Mesenteric fat pad (tissue), 1 donor: ENCODE measurements at places on chromosomes 1 and 21.

DNA sequence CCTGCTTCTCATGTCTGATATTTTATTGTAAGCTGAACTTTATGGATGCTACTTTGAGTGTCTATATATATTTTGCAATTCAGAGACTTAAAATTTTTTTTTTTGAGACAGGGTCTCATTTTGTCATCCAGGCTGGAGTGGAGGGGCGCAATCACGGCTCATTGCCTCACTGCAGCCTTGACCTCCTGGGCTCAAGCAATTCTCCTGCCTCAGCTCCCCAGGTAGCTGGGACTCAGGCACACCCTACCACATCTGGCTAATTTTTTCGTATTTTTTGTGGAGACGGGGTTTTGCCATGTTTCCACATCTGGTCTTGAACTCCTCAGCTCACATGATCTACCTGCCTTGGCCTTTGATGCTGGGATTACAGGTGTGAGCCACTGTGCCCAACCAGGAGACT, 8.4 kb downstream of the ZYG11A start:
- DNase-seq = no peak

DNA sequence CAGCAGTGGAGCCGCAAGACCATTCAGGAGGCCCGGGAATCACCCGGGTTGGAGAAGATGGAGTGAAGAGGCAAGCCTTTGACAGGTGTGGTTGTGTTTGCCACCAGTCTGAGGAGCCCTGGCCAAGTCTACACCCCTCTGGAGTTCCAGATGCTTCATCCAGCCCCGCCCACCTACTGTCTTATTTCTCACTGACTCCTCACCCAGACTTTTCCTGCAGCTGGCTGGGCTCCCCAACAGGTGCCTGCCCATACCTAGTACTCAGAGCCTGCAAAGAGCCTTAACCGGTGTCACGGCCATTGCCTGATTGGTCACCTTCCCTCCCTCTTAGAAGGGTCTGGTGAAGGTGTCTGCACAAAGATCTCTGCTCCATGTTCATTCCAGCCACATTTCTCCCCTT, 16.0 kb downstream of the SLC9A1 start:
- no peak for DNase-seq

GRCh38 chr1:212315907-212316306, 30.7 kb downstream of the PPP2R5A start:
- no peak for DNase-seq

GRCh38 chr1:201475130-201475529, 6.1 kb upstream of the PHLDA3 start:
- DNase-seq = no peak

GRCh38 chr1:185062710-185063370, 17.5 kb downstream of the RNF2 start:
- DNase-seq = no peak

DNA sequence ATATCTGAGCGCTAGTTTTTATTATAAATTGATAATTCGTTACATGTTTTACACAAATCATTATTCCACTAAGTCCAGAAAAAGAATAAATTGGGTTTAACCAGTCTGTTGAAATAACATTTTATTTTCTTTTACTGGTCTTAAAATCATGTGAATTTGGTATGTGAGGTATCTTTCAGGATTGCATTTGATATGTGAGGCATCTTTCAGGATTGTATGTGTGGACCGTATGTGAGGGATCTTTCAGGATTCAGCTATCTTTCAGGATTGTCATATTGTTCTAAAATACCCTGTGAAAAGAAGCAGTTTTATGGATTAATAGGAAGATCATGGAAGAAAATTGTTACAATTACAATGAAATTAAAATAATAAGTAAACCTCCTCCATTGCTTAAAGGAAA, 42.9 kb downstream of the USP25 start:
- DNase-seq = no peak

- no peak for DNase-seq
Observed at GRCh38 chr1:64295136-64295535, 91.7 kb downstream of the UBE2U start.

GRCh38 chr1:175221557-175222175, 29.1 kb upstream of the KIAA0040 start:
- DNase-seq = no peak

- no peak for DNase-seq
Observed at GRCh38 chr1:36128126-36128904, 3.3 kb upstream of the COL8A2 start.

GRCh38 chr1:27601771-27602461, 2.0 kb downstream of the AHDC1 start:
- no peak for DNase-seq

DNA sequence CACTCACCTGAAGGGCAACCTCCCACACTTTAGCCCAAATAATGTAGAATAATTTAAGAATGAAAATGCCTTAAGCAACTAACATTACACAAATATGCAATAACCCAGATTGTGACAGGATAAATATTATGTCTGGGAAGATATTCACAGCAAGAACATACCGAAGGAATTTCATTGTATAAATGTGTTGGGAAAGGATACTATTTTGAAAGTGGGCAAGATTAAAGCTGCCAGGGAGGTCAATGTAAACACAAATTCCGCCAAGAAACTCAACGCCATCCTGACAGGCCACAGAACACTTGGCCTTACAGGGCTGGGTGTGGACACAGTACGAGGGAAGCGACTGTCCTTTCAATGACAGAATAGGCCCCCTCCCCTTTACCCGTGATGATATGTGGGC, 173.3 kb downstream of the RUNX1 start:
- no peak for DNase-seq

- no peak for DNase-seq
Observed at GRCh38 chr1:153560241-153560640, 5.4 kb downstream of the S100A2 start.

DNA sequence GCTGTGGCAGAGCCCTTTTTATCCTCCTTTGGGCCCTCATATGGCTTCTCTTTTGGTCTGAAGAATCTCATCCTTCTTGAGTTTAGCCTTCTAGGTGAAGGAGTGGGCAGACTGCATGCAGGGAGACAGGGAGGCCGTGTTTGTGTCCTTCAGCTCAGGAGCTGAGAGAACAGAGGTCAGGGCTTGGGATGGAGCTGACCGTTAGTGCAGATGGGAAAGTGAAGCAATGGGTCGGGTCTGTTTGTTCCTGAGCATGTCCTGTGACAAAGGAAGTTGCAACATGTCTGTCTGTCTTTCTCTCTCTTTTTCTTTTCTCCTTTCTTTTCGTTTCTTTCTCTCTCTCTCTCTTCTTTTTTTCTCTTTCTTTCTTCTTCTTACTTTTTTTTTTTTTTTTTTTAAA, 14.9 kb downstream of the MAPKAPK2 start:
- DNase-seq = peak; percentile 60

DNA sequence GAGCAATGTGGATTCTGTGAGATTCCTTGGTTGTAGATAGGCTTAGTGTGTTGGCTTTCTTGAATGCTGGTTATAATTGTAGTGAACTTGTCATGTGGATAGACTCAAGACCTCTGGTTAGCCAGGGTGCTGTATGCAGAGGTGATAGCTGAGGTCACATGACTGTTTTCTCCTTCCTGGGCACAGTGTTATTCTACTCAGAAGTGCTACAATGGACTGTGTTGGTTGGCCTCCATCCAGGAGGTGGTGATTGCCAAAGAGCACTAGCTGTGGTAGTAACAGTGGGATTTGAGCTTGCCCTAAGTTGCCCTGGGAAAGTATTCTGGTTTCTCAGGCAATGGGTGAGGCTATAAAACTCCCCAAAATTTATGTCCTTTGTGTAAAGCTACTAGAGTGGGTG, 71.6 kb downstream of the SH3BGR start:
- DNase-seq = no peak

DNA sequence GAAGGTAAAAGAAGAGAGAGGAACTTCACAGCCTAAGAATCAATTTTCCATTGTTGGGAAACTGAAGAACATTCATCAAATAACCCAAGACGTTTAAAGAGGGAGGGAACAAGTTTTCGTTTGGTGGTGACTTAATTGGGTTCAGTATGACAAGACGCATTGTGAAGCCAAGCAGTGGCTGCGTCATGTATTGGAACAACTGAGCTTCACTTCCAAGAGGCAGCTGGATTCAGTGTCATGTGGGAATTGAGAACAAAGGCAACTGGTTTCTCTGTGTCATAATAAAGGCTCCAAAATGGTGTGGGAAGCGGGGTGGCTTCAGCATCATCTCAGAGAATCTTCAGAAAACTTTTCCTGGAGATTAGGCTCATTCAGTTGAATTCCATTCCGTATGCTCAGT, 29.8 kb upstream of the RC3H1 start:
- DNase-seq = no peak

GRCh38 chr1:247056071-247056470, 22.5 kb downstream of the ZNF670 start:
- DNase-seq = no peak

GRCh38 chr1:63818567-63819325, 44.9 kb downstream of the ROR1 start:
- no peak for DNase-seq

- no peak for DNase-seq
Observed at GRCh38 chr1:168386949-168387586, 106.4 kb downstream of the TBX19 start.

DNA sequence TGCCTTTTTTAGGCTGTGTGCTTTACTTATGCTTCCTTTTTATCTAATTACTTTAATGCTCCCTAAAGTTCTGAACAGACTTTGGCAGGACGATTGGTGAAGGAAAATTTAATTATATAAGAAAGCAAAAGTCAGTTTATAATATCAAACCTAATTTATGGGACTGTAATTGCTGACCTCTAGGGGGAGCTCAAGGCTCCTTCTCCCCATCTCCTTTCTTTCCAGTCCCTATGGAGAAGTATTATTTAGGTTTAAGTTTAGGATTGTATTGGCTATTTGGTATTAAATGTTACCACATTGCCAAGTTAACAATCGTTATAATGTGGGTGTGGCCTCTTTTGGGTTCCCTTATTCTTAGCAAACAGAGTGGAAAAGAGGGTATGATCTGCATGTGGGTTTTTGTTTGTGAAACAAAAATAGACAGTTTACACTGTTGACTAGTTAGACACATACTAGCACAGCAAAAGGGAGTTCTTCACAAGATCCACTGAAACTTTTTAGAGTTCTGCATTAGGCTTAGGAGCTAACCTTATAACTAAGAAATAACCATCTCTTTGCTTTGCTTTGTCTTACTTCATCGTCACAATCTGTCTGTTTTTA, 48.2 kb upstream of the TNFSF4 start:
- no peak for DNase-seq

- no peak for DNase-seq
Observed at GRCh38 chr1:209428241-209428921, 155.1 kb upstream of the CAMK1G start.

DNA sequence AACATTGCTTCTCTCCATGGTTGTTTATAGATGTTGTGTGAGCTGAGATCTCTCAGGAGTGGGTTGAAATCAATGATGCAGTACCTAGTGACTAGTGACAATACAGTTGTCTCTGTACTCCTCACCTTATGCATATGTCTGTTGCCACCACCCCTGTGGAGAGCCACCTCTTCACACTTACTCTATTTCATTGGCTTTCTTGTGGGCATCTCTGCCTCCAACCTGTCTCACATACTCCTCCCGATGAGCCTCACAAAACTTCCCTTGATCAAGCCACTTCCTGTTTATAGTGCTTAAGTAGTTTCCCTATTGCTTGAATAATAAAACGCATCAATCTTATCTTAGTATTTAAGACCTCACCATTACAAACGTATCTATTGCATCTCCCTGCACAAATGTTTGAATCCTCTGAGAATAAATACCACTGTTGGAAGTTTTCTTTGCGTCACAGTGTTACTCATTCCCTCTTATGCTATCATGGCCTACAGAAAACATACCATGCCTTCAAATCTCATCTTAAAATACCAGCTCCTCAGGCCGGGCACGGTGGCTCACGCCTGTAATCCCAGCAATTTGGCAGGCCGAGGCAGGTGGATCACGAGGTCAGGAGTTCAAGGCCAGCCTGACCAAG, 54.7 kb upstream of the GREM2 start:
- DNase-seq = no peak

GRCh38 chr1:208449951-208450350, 205.8 kb upstream of the PLXNA2 start:
- DNase-seq = no peak

- no peak for DNase-seq
Observed at GRCh38 chr1:44151332-44151731, 9.9 kb upstream of the KLF18 start.

- no peak for DNase-seq
Observed at GRCh38 chr1:71835442-71835813, 446.9 kb downstream of the NEGR1 start.

- DNase-seq = peak; percentile 94
Observed at GRCh38 chr1:40802078-40802741, 18.6 kb downstream of the KCNQ4 start.

- DNase-seq = no peak
Observed at GRCh38 chr1:115364780-115365155, 26.7 kb upstream of the NGF start.

GRCh38 chr1:40750451-40750908, 33.1 kb upstream of the KCNQ4 start:
- no peak for DNase-seq

GRCh38 chr1:20711285-20712214, 6.3 kb downstream of the KIF17 start:
- no peak for DNase-seq
